Non-pigmented ciliary epithelial cell (primary cell): ENCODE measurements at places on chromosomes 7 and 10.

GRCh38 chr10:113686028-113686427, 6.3 kb downstream of the CASP7 start:
- DNase-seq, result no peak

DNA sequence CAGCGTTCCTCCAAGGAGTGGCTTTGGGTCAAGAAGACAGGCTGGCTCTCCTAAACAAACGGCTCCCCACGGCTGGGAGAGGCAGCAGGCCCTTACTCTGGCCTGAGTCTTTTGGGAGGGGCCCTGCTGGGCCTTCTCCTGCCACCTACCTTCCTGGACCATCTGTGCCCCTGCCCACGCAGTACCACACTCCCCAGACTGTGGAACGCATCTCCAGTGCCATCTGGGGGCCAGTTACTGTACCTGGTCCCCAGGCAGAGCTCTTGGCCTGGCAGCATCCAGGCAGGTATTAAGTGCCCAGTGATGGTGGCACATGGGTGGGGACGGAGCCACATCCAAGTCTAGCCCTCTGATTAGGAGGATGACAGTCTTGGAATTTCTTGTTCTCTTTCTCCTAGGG, 14.4 kb downstream of the ALKBH4 start:
- DNase-seq, result no peak

GRCh38 chr7:148935451-148935850, 51.4 kb upstream of the EZH2 start:
- no peak for DNase-seq

- DNase-seq, result no peak
Measured at GRCh38 chr7:26860361-26860760, 4.0 kb downstream of the SKAP2 start.

DNA sequence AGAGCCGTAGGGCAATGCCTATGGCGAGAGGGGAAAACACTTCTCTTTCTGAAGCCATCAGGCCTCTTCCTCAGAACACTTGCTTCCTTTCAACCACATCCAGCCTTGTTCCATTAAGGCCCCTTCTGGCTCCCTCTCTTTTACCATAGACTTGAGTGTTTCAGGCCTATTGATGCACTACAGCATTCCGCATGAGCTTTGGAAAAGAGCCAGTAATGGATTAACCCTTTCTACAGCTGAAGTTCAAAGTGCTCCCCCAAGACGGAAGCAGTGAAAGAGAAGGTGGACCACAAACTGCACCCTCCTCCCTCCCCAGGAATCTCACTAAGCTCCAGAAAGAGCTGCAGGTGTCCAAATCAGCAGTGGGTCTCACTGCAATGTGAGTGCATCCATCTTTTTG, 102.7 kb upstream of the C7orf33 start:
- DNase-seq, result no peak

DNA sequence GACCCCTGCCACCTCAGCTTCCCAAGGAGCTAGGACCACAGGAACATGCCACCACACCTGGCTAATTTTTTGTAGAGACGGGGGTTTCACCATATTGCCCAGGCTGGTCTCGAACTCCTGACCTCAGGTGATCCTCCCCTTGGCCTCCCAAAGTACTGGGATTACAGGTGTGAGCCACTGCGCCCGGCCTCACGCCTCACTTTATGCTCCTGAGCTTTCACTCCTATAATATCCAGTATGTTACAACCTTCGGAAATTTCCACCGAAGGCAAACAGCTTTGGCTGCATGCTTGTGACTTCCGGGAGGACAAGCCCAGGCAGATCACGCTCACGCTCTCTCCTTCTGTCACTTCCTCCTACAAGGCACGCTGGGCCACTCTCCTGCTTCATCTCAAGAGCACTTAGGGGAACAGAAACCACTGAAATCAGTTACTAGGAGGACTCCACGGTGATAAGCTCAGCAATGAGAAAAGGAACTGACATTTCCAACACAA, 4.4 kb upstream of the MAD1L1 start:
- no peak for DNase-seq

- no peak for DNase-seq
Measured at GRCh38 chr7:157037028-157037427, 26.6 kb upstream of the MNX1 start.

DNA sequence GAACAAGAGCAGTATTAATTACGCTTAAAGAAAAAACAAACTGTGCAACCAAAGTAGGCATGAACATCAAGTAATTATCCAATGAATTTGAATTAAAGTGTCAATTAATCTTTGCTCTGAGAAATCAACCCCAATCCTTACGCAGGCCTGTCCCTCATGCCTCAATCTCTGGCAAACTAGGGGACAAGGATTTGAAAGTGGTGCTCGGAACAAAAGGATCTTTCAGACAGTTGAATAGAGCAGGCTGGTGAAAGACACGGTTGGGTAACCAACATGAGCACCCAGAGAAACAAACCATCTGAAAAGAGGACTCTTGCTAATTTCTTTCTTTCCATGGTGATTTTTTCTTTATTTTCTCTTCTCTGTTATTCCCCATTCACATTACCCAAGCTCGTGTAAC, 203.5 kb upstream of the PHF14 start:
- no peak for DNase-seq

- no peak for DNase-seq
Measured at GRCh38 chr10:33329178-33329577, 5.3 kb downstream of the NRP1 start.

- DNase-seq, result peak; percentile 85
Measured at GRCh38 chr7:40299097-40299496, 164.3 kb downstream of the SUGCT start.

DNA sequence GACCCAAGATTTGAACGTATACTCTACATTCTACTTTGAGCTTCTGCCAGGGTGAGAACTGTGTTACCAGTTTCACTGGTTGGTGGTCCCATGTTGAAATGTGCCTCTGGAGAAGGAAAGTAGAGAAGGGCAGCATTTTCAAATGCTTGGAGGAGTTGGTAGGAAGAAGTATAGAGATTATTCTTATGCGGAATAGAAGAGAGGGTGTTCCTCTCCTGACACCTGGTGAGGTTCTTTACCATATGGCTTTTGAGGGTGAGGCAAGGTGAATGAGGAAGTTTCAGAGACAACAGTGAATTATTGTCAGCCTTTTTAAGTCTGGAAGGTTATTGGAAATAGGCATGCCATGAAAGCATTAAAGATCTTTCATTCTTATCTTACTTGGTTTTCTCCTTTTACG, 34.3 kb downstream of the R3HCC1L start:
- no peak for DNase-seq

DNA sequence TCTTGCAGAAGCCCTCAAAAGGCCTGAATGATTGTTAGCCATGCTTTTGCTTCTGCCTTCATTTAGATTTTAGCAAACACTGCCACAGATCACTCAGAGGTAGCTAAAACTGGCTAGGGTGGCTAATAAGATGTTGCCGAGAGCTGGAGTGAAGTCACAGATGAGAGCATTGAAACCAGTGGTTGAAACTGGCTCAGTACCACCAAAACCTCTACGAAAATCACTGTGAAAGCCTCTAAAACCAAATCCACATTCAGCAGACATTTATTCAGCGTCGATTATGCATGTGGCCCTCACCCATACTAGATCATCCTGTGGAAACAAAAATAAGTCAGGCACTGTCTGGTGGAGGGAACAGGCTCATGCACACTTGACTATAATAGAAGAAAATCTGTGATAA, 50.8 kb downstream of the PIK3CG start:
- no peak for DNase-seq

- peak; percentile 67 for DNase-seq
Measured at GRCh38 chr10:89431977-89432376, 17.6 kb downstream of the IFIT5 start.

DNA sequence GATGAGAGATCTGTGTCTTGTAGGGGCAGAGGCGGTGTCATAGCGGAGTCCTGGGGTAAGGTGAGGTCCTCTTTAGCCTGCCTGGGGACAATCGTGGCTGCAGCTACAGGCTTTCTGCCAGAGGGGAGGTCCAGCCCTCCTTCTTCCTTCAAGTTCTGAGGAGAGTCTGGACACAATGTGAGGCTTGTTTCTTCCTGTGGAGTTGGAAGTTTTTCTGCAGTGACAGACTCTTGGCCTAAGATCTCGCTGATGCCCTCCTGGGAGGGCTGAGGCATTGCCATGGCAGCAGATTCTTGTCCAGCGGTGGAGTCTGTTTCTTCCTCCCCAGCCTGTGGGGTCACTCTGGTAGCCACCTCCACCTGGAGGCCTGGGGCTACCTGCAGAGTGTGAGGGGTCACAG, 4.4 kb downstream of the NACAD start:
- no peak for DNase-seq

GRCh38 chr10:117365612-117366011, 9.6 kb downstream of the PDZD8 start:
- DNase-seq, result no peak

DNA sequence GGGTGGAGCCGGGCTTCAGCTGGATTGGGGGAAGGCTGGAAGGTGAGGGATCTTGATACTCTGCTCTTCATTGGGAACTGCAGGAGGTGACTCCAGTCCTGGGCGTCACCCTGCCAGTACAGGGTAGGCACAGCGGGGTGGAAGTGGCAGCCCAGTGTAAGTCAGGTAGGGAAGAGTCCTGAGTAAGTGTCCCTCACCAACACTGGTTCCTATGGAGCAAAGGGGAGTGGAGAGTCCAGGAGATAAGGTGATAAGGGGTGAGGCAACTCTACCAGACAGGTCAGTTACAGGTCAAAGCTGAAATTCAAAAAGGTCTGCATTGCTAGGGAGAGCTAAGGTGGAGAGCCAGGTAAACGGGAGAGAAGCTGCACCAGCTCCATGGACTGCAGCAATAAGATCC, 145.6 kb upstream of the NFE2L3 start:
- DNase-seq, result no peak

- no peak for DNase-seq
Measured at GRCh38 chr7:125197731-125198393, 268.2 kb upstream of the POT1 start.

DNA sequence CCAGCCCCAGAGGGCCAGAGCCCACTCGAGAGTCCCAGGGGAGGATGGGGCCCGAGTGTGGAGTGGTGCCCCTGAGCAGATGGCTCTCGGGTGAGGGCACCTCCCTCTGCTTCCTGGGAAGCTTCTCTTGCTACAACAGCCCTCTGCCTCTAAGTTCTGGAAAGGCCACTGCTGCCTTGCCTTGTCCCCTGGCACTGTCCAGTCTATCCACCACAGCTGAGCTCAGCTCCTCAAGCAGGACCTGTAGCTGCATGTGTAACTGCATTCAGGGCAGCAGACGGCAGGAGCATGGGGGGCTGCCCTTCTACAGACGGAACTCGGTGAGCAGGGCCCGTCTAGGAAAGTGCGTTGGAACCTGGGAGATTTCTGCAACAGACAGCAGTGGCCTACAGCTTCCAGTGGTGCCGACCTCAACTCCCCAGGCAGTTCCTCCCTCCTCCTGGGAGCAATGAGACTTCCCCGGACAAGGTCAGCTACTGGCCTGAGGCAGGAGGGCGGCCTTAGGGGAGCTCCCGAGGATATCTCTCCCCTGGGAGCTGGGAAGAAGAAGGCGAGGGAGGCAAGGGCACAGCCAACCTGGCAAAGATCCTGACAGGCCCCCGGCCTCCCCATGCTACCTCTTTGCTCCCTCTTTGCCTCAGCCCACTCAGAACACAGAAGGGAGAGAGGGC, 88.5 kb downstream of the DLG5 start:
- no peak for DNase-seq

DNA sequence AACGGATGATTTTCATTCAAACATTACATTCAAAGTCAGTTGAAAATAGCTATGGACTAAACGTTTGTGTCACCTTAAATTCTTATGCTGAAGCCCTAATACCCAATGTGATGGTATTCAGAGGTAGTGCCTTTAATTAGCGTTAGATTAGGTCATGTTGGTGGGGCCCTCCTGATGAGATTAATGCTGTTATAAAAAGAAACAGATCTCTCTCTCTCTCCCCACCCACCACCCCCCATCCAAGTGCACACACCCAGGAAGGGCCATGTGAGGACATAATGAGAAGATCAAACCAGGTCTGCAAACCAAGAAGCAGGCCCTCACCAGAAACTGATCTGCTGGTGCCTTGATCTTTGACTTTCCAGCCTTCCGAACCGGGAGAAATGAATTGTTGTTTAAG, 44.2 kb downstream of the ZNF438 start:
- DNase-seq, result no peak

- no peak for DNase-seq
Measured at GRCh38 chr7:7421826-7422225, 113.8 kb downstream of the COL28A1 start.

DNA sequence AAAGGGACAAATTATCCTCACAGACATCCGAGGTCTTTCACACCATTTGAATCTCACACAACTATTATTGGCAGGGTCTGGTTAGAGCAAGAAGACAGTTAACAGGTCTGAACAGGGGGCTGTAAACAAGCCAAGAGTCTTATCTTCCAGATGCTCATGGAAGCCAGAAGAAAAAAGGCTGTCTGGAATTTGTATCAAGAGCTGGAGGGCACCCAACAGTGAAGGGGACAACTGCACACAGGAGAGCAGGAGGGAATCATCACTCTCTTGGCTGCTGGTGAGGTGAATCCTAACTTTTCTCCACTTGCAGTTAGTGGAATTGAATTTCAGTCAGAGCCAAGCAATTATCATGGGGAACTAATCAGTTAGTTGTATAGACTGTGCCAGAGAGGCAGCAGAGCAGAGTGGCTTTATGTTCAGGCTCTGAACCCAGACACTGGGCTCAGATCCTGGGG, 880.2 kb upstream of the AUTS2 start:
- DNase-seq, result no peak

GRCh38 chr10:90859321-90859751, 1.5 kb upstream of the HTR7 start:
- peak; percentile 53 for DNase-seq

GRCh38 chr10:3524086-3524960, 260.7 kb downstream of the KLF6 start:
- DNase-seq, result no peak

DNA sequence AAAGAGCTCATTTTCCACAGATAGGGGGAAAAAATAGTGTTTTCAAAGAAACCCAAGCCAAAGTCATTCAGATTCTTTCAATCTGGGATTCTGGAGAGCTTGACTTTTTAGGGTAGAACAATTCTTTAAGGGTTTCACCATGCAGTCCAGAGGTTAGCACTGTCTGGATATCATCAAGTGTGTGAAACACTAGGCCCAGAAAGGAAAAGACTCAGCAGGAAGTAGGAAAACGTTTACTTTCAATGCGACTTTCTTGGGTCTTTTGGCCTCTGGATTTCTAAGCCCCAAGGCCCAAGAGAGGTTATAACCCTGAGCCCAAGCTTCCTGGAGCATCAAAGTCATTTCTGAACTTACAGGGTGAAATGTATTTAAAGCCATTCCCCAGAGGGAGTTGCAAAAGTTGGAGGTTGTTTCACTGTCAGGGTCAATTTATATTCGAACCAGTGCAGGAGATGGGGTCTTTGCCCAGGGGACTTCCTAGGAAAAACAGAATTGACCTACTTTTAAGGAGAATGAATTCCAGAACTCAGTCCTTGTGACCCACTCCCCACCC, 158.0 kb downstream of the C7orf25 start:
- no peak for DNase-seq
